ENCODE measurements at places on chromosomes 1 and 21.

- DNase-seq, result no peak
Measured at GRCh38 chr1:225360119-225360518, 67.7 kb downstream of the LBR start.

GRCh38 chr21:44428281-44428960 is 26.9 kb upstream of the LRRC3 start:
- DNase-seq, result peak; percentile 16

GRCh38 chr1:12255913-12256312 is 26.1 kb downstream of the VPS13D start:
- no peak for DNase-seq

DNA sequence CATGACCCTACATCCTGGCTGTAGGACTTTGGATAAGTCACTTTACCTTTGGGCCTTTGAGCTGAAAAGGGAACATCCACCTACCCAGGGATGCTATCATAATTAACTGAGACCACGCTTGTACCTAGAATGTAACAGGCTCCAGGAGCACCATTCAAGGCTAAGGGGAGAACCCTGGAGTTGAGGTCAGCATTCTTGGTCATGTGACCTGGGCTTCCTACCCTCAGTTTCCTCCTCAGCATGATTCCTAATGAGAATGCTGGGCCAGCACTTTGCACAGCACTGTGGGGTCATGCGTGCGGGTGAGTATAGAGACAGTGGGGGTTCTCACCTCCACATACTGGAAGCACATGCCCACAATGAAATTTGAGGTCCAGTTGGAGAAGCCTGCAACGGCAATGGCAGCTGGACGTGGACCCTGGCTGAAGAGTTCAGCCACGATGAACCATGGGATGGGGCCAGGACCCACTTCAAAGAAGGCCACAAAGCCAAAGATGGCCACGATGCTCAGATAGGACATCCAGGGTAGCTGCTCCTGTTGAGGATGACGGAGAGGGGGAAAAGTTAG is 31.3 kb downstream of the SLC2A1 start:
- DNase-seq, result no peak

DNA sequence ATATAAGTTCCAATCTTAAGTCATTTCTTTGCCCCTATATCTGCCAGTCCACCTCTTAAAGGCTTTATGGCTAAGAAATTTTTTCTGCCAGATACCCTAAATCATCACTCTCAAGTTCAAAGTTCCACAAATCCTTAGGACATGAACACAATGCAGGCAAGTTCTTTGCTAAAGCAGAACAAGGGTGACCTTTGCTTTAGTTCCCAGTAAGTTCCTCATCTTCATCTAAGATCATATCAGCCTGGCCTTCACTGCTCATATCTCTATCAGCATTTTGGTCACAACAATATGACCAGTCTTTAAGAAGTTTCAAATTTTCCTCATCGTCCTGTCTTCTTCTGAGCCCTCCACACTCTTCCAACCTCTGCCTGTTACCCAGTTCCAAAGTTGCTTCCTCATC is 402.2 kb upstream of the RUNX1 start:
- DNase-seq, result no peak

DNA sequence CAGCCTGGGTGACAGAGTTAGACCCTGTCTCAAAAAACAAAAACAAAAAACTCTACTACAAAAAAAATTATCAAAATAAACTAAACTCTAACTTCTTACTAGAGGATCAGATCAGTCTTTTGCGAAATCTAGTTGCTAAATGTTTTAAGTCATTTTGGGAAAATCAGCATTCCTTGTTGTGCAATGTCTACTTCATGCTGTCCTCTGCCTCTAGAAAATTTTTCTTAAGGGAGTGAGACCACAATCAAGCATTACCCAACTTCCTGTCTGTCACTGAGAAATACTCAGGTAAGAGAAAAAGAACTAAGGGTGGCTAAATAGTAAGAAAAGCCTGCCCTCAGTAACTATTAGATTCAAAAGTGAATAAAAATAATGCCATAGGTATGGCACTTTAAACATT is 67.2 kb upstream of the FOXD3 start:
- no peak for DNase-seq
